Stimulated activated CD8-positive, alpha-beta memory T cell treated with anti-CD3 and anti-CD28 coated beads, Interleukin-4, amount 100 ng/mL, for 1 hour (primary cell): ENCODE measurements at places on chromosomes 6 and 20.

DNA sequence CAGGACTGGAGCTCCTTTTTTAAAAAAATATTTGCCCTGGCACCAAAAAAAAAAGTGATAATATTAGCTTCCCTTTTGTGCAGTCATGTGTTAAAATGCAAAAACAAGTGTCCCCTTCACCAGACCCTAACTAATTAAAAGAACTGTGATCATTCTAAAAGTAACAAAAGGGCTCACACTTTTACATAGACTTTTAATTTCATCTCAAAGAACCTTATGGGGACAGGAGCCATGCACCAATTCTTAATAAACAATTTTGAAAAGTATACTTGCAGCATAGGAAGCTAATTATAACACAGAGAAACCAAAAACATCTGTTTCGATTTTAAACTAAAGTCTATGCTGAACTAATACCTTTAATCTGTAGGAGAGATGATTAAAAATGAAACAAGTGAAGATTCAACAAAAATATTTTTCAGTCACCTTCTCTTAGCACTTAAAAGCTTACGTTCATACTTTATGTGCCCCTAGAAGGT is 17.3 kb downstream of the STX7 start:
- DNase-seq, result no peak

- no peak for DNase-seq
Observed at GRCh38 chr6:3281631-3282475, 23.1 kb downstream of the PSMG4 start.

- no peak for DNase-seq
Observed at GRCh38 chr6:157235600-157236039, 87.7 kb downstream of the TMEM242 start.

DNA sequence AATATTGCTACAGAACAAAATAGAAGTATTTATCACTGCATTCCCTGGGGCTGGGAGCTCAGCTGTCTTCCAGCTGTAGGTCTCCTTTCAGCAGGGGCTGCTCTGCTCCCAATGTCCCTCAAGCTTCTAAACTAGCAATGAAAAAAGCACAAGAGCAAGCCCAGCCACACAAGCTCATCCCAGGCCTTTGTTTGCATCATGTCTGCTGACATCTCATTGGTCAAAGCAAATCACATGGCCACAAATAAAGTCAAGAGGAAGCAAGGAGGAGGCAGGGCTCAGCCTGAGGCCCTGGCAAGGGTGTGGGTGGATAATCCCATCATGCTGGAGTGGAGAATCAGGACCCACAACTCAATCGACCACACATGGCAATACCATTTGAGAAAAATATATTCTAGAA is 2.2 kb upstream of the BFSP1 start:
- no peak for DNase-seq

DNA sequence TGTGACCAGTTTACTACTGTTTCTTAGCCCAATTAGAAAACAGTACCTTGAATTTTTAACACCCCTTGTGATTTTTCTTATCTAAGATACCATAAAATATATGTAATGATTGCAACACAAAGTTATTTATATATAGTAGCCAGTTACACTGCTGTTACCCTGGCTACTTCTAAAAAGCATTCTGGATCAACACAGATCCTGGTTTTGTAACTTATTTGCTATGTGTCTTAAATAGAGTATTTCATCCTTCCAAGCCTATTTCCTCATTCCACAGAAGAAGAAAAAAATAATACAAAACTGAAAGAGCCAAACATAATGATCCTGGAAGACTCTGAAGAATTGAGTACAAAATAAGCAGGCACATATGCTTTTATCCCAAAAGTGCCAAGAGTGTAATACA is 19.0 kb upstream of the GSTA4 start:
- no peak for DNase-seq

DNA sequence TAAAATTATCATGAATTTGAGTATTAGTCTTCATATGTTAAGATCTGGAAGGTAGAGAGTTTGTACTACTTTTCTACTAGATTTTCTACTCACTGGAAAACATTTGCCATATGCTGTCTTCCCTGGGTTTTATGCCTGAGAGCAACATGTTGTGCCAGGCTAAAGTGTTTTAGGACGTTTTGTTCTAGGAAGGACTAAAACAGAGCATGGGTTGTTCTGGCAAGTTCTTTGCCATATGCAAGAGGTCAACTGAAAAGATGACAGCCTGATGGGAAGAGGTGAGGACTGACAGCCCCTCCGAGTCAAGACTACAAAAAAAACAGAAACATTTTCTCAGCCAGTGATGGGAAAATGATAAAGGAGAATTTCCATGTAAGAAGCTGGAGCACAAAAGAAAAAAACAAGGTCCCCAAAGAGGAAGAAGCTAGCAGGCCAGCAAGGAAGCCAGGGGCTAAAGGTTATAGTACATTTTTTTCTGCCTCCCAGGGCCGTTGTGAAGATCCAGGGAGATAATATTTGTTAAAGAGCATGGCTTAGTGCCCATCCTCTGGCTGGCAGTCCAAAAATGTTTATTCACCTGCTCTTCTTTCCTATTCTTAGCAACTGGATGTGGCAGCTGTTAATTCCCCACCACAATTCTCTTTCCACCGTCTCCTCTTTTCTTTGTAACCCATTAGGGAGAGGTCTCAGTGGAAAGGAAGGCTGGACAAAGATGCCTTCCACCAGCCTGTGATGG is 7.8 kb downstream of the SCGN start:
- DNase-seq, result no peak

GRCh38 chr6:138492113-138492512 is 7.2 kb downstream of the NHSL1 start:
- DNase-seq, result no peak

- DNase-seq, result no peak
Observed at GRCh38 chr20:18837718-18838117, 24.1 kb downstream of the SCP2D1 start.

GRCh38 chr20:11216451-11217314 is 542.9 kb upstream of the JAG1 start:
- no peak for DNase-seq

- DNase-seq, result no peak
Observed at GRCh38 chr6:14713966-14714631, 531.8 kb upstream of the JARID2 start.

GRCh38 chr20:21272679-21273078 is 30.5 kb upstream of the XRN2 start:
- no peak for DNase-seq

- DNase-seq, result peak; percentile 83
Observed at GRCh38 chr20:38645980-38646858, 44.6 kb downstream of the ARHGAP40 start.

GRCh38 chr6:156563714-156564113 is 213.5 kb upstream of the ARID1B start:
- DNase-seq, result no peak

DNA sequence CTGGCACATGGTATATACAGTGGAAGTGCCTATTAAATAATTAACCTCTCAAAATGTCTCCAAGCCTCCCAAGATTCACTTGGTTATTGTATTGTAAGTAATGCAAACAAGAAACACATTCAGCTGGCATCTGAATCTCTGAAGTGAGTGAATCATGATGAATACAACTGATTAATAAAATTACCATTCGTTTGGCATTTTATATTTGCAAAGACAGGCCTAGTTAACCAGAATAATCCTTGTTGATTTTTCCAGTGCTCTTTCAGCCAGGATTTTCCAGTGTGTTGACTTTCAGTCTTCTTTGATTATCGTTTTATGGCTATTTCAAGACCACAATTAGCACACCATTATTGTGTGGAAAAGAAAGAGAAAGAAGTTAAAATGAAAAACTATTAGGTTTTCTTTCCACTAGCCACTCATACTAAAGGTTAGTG is 20.3 kb downstream of the SLC22A2 start:
- DNase-seq, result no peak

DNA sequence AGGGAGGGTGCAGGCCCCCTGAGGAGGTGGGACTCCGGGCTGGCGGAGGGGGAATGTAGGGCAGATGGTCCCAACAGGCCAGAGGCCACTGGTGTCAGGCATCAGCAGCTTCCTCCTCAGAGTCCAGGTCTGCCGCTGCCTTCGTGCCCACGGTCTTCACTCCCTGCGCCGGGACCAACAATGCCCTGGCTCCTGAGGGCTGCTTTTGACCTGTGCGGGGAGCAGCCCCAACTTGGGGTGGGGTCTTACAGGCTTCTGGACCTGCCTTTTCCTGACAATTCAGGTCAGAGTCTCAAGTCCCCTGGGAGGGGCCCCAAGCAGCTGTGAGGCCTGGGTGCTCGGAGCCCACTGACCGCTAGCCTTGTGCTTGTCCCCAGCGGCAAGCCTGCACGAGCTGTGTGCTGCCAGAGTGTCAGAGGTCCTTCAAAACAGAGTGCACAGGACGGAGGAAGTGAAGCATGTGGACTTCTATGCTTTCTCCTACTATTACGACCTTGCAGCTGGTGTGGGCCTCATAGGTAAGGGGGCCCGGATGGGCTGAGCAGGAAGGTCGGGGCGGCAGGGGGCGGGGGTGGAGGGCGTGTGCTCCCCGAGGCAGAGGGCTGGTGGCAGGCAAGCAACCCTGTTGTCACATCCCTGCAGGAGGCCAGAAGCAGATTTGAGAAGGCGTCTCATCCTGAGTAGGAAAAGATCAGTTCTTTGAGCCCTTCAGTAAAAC is 25.3 kb upstream of the PYGB start:
- no peak for DNase-seq

DNA sequence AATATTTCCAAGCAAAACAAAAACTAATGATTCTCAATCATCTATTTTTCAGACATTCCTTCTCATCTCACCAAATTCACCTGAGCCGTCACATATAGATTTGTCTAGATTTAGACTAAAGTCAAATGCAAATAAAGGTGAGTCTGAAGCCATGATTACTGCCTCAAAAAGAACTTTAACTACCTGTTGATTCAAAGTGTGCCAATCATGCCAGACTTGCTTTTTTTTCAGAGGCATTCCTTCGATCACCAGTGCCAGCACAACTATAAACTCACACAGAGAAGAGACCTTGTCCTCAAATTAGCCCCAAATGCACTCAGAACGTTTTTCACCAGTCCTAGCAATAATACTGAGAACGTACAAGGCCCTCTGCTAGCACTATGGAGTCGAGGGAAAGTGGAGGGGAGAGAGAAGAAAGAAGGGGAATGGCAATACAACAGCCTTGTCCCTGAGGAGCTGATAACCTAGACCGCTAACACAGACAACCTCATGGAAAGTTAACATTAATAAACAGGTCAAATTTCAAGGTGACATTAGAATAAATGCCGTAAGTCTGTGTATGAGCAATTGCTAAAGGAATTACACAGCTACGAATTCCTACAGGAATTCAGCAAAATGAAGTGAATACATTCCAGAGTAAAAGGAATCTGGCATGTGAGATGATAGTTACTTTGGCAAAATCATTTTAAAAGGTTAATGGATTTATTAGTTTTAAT is 60.9 kb downstream of the EPB41L2 start:
- DNase-seq, result no peak

DNA sequence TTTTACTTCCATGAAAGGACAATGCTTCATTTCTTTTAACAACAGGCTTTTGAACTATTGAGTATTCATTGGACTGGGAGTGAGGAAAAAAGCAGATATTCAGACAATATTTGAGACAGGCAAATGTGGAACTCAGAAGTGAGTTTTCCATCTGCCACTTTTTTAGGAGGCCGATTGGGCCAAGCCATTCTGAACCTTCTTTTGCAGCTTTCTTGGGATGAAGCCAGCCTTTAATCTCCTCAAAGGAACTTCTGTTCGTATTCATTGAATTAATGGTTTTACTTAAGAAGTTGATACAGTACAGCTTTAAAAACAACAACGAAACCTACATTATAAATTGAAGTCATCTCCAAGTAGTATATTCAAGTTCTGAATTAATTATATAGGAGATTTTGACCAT is 187.1 kb upstream of the RNF217 start:
- DNase-seq, result no peak

GRCh38 chr20:652615-653109 is 338 bp downstream of the SRXN1 start:
- DNase-seq, result no peak

- DNase-seq, result no peak
Observed at GRCh38 chr6:20237677-20238460, 25.6 kb upstream of the MBOAT1 start.

DNA sequence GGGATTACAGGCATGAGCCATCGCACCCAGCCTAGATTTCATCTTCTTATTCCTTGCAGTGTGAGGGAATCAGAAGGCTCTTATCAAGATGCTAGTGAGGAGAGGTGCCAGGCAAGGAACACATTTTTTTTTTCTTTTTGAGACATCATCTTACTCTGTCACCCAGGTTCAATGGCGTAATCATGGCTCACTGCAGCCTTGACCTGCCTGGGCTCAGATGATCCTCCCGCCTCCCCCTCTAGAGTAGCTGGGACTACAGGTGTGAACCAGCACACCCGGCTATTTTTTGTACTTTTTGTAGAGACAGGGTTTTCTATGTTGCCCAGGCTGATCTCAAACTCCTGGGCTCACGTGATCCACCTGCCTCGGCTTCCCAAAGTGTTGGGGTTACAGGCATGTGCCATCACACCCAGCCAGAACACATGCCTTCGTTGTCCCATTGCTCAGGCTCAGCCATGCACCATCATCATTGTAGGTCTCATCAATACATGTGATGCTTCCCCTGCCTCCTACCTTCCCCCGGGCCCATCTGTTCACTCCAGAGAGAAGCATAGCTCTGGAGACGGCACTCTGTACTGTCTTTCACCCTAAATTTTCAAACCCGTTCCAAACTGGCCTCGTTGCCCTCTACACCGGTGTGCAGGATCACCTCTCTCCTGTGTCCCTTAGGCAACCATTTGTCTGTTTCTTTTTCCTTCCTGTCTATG is 10.1 kb downstream of the FLOT1 start:
- no peak for DNase-seq

- DNase-seq, result no peak
Observed at GRCh38 chr6:29442719-29443118, 3.6 kb downstream of the OR10C1 start.

- DNase-seq, result no peak
Observed at GRCh38 chr6:116596815-116597214, 19.5 kb upstream of the RSPH4A start.

- DNase-seq, result no peak
Observed at GRCh38 chr6:16818992-16819626, 57.8 kb upstream of the ATXN1 start.

DNA sequence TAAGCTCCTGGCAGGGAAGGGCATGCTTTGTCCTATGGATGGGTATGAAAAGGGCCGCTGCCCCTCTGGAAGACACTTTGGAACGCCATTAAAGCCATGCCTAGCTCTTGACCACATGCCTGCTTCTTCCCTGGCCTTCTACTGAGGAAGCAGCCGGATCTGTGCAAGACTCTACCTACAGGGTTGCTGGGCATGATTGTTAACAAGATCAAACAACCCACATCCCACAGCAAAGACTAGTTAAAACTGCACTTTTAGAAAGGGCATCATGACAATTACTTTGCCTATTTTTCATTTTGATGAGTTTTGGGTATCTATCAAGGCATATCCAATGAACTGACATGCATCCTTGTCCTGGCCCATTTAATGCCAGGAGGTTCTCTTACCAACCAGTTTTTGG is 25.5 kb downstream of the NSFL1C start:
- no peak for DNase-seq

- no peak for DNase-seq
Observed at GRCh38 chr20:2694008-2694471, 1.5 kb downstream of the EBF4 start.

- no peak for DNase-seq
Observed at GRCh38 chr6:46473881-46474280, 17.4 kb downstream of the RCAN2 start.

GRCh38 chr20:25014816-25015215 is 22.3 kb upstream of the APMAP start:
- no peak for DNase-seq
